ENCODE measurements at places on chromosomes 16 and 17.

- DNase-seq = no peak
Observed at GRCh38 chr17:8791910-8792270, 7.3 kb downstream of the MFSD6L start.

- DNase-seq = no peak
Observed at GRCh38 chr17:57750895-57751294, 5.8 kb upstream of the CCDC182 start.

GRCh38 chr17:32917081-32917480 lies 10.9 kb upstream of the TMEM98 start:
- no peak for DNase-seq

DNA sequence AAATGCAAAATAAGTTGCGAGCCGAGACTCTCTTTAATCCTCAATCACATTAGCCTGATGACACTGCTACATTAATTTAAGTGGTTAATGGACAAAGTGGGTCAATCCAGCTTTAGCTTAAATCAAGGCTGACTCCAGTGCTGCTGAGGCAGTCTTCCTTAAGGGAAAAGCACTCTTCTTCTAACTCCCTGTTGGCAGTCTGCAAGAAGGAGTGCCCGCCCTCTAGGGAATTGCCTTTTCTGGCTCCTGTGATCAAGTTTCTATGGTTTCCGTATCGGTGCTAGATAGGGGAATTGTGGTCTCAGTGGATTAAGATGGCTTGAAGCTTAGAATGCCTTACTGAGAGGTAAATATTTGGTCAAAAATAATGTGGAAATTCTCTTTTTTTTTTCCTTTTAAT lies 41.0 kb downstream of the HS3ST3B1 start:
- DNase-seq = no peak

DNA sequence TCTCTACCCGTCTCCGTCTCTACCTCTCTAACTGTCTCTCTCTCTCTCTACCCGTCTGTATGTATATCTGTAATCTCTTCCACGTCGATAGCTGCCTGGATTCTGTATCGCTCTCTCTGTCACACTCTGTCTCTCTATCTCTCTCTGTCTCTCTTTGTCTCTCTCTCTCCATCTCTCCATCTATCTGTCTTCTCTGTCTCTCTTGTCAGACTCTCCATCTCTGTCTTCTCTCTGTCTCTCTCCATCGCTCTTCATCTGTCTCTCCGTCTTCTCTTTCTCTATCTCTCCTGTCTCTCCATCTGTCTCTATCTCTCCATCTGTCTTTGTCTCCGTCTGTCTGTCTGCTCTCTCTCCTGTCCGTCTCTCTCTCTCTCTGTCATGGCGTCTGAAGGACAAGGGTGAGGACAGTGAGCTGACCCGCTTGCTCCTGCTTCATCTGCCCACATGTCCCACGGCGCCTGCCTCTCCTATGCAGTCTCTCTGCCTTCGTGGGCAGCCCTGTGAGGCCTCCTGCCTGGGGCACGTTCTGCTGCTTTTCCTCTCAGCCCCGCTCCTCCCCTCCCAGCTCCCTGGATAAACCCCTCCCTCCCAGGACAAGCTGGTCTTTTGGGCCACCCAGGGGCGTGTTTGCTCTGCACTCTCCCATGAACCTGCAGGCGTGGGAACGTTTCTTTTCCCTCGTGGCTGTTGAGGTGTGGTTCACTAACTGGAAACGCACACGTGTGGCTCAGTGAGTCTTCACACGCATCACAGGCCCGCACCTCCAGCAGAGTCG lies 18.9 kb downstream of the ACSF3 start:
- no peak for DNase-seq

GRCh38 chr17:8447799-8448198 lies 12.1 kb downstream of the NDEL1 start:
- DNase-seq = no peak

GRCh38 chr17:73228748-73229236 lies 32.9 kb downstream of the CPSF4L start:
- no peak for DNase-seq

DNA sequence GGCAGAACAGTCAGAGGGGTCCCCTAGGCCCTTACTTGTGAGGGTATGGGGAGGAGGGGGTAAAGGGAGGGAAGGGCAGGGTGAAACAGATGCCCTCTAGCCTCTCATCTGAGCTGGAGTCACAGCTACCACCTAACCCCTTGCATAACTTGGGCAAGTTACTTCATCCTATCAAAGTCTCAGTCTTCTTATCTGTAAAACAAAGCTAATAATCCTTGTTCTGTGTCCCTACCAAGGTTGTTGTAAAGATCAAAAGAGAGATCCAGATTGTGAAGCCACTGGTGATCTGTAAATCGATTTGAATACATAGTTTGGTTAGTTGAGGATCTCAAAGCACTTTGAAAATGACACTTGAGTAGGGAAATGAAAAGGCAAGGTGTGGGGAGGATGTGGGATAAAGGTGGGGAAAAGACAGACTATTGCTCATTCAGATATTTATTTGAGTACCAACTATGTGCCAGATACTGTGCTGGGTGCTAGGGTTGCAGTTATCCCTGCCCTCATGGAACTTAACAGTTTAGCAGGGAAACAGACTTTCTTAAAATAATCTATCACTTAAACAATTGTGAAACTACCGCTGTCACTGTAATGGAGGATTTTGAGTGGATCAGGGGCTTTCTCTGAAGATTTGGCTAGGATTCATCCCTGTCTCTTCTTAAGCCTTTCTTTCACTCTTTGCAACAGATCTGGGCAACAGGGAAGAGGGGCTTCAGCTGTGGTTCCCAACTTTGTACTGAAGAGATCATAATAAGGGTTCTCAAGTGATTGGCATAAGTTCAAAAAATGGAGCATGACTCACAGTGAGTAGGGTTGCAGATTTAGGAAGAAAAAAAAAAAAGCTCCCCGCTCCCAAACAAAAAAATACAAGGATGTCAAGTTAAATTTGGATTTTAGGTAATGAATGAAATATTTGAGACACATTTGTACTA lies 3.0 kb downstream of the HEATR9 start:
- no peak for DNase-seq

GRCh38 chr17:61143026-61143425 lies 256.6 kb upstream of the TBX2 start:
- DNase-seq = no peak

GRCh38 chr17:75652934-75653549 lies 13.9 kb downstream of the RECQL5 start:
- DNase-seq = no peak

DNA sequence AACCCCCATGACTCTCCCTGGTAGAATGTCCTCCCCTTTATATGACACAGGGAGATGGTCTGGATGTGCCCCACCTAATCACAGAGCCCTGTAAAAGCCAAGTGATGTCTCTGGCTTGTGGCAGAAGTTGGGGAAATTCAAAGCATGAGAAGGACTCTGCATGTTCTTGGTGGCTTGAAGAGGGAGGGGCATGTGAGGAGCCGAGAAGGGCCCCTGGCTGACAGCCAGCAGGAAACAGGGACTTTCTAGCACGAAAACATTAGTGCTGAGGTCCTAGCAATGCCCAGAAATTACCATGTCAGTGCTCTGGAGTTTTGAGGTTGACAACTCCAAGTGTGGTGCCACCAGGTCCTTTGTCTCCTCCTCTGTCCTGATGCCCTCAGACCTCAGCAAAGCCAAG lies 75.9 kb downstream of the USP22 start:
- no peak for DNase-seq

DNA sequence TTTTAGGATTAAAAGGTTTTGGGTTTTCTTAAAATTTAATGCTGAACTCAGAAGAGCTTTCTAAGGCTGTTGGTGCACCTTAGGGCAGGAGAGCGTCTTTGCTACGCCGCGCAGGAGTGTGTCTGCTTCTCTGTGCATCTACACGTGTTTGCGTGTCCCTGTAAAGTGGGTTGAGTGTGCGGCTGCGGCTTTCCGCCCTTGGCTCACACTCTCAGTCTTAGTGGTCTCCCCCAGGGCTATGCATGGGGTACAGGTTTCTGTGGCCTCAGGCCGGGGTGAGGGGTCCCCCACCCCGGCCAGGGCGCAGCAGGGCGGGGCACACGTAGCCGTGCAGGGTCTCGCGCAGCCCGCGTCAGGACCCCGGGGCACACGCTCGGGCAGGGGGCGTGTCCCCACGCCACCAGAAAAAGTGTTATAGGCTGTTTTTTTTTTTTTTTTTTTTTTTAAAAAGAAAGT lies 727 bp upstream of the TENT4B start:
- no peak for DNase-seq

- DNase-seq = no peak
Observed at GRCh38 chr16:56289416-56289815, 98.1 kb downstream of the GNAO1 start.

- DNase-seq = no peak
Observed at GRCh38 chr16:85420501-85421337, 192.4 kb upstream of the GSE1 start.

DNA sequence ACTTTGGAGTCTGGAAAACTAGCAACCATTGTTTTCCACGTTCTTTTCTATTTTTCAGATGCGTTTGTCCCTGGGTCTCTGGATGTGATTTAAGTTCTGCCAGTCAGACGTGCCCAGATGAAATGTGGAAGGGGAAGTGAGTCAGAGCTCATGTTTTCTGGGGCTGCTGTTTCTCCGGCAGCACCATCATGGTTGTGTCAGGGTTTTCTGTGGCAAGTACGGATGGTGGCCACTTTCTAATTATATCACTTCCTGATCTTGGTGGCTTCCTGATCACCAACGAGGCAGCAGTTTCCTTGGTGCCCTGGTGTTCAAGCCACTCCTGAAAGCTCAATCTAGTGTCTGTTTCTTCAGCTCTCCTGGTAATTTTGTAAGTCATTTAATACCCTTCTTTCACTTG lies 31.4 kb upstream of the PMFBP1 start:
- DNase-seq = no peak

GRCh38 chr17:77146882-77147281 lies 6.1 kb downstream of the SEC14L1 start:
- no peak for DNase-seq

- DNase-seq = no peak
Observed at GRCh38 chr16:78100112-78100467, 636 bp downstream of the WWOX start.

DNA sequence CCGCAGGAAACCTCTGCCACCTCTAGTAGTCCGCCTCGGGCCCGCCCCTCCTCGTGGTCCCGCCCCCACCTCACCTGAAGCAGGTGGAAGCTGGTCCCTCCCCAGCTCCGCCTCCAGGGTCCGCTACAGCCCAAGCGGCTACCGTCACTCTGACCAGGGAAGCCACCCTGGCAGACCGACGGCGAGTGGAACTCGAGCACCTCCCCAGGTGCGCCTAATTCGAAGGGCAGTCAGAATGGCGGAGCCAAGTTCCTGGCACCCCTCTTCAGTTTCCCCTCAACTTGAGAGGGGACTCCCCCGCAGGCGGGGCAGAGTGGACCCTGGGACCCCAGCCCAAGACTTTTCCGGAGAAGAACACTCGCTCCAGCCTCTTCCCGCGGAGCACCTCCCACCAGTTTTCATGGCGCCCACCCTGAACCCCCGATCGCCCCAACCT lies 507 bp downstream of the FHOD1 start:
- DNase-seq = no peak

DNA sequence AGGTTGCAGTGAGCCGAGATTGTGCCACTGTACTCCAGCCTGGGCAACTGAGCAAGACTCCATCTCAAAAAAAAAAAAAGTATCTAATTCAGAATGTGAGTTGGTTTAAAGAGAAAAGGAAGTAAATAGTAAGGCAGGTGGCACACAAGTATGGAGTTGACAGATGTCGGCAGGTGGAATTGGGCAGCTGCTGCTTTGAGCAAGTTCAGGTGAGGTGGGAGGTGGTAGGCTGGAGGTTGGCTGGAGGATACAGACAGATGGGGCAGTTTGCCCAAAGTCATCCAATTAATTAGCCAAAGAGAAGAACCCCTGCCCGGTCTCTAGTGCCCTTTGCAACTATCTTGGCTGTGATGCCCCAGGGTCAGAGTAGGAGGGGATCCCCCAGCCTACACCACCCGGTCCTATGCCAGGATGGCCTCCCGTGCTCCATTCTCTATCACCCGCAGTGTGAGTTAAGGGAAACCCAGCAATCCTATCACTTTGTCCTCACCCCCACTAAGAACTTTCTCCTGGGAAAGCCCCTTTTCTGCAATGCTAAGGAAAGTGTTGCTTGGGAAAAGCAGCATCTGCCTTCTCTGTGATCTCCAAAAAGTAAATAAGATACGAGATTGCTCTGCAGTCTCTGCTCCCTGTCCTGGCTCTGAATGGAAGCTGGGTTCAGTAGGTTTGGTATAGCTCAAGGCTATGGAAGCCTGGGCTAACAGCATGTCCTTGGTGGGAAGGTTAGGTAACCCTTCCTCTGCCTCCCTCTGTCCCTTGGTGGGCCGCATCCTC lies 32.2 kb downstream of the SLC12A3 start:
- no peak for DNase-seq

GRCh38 chr16:49755313-49755620 lies 100.6 kb downstream of the ZNF423 start:
- DNase-seq = no peak

DNA sequence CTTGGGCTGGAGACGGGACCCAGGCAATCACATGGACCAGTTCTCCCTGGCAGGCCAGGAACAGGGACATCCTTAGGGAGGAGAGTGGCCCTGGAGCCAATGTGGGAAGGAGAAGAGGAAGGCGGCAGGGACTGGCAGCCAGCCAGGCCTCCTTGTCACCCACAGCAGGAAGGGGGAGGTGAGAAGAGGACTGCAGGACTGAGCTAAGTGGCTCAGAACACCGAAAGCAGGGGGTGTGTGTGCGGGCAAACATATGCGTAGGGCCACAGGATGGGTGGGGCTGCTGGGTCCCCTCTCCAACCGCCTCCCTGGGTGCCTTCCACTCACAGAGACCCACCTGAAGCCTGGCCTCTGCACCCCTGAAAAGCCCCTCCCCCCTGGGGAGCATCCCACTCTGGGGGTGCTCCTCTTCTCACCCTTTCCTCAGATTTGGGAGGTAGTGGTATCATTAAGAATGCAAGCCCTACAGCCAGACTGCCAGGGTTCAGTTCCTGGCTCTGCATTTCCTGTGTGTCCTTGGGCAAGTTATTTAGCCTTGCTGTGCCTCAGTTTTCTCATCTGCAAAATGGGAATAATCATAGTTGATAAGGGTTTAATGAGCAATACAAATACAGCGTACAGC lies 8.1 kb downstream of the PNMT start:
- DNase-seq = no peak

DNA sequence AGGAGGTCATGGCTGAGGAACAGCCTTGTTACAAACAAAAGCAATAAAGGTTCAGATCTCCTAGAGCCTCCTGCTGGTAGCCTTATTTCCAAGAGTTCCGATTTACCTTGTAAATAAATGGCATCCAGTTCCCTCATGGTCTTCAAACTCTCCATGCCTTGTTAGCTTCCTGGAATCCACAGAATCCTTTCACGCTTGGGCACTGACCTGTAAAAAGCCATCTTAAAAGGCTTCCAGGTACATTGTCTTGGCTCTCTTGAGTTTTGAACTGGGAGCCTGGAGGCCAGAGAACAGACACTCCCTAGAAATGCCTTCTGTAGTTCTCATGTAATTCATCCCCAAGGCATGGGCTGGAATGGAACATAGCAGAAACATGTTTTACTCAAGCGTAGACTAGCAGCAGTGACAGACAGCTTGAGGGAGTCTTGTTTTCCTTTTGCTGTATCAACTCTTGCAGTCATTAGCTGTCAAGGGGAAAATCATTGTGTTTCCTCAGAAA lies 207.9 kb downstream of the SNX29 start:
- DNase-seq = no peak

DNA sequence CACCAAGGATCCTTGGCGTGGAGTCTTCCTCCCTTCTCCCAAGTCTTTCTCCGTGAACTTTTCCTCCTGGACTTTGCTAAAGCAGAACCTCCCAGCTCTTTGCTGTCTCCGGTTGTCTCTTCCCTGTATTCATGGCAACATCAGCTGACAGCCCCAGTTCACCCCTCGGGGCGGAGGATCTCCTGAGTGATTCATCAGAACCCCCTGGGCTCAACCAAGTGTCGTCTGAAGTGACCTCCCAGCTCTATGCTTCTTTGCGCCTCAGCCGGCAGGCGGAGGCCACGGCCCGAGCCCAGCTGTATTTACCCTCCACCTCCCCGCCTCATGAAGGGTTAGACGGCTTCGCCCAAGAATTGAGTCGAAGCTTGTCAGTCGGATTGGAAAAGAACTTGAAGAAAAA lies 943 bp downstream of the CNTROB start:
- no peak for DNase-seq
